Activated CD4-positive, alpha-beta T cell treated with anti-CD3 and anti-CD28 coated beads, Interleukin-2, Interleukin-6, amounts not matched to agents 100 ng/mL and 50 ng/mL, durations not matched to agents 16 hours and 8 hours (primary cell): ENCODE measurements at places on chromosomes 2 and 18.

GRCh38 chr2:60884800-60885199 is 3.4 kb downstream of the REL start:
- DNase-seq = no peak

- DNase-seq = no peak
These were observed 31.9 kb downstream of the ABHD3 start for GRCh38 chr18:21672521-21673267.

- no peak for DNase-seq
These were observed 133.8 kb upstream of the NT5C1B start for GRCh38 chr2:18723219-18723618.

GRCh38 chr2:205494537-205495235 is 187.6 kb upstream of the NRP2 start:
- DNase-seq = no peak

GRCh38 chr2:98036349-98037000 is 40.7 kb upstream of the TMEM131 start:
- no peak for DNase-seq

- no peak for DNase-seq
These were observed 87.4 kb upstream of the SERPINE2 start for GRCh38 chr2:224126440-224126839.

DNA sequence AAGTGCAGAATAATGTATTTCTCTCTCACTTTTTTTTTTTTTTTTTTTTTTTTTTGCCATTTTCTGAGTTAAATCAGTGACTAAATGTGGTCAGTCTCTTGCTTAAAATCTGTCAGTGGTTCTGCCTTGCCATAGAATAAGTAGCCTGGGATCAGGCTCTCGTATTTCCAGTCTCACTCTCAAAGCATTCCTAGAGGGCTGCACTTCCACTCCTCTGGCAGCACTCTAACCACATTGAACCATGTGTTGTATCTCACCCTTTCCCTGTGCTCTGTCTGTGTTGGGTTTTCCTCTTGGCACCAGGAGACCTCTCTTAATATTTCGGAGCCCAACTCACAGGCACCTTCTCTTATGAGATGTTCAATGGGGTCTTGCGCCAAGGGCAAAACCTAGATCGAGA is 304.4 kb downstream of the CTNNA2 start:
- no peak for DNase-seq

GRCh38 chr2:118731413-118731812 is 116.0 kb downstream of the EN1 start:
- no peak for DNase-seq

DNA sequence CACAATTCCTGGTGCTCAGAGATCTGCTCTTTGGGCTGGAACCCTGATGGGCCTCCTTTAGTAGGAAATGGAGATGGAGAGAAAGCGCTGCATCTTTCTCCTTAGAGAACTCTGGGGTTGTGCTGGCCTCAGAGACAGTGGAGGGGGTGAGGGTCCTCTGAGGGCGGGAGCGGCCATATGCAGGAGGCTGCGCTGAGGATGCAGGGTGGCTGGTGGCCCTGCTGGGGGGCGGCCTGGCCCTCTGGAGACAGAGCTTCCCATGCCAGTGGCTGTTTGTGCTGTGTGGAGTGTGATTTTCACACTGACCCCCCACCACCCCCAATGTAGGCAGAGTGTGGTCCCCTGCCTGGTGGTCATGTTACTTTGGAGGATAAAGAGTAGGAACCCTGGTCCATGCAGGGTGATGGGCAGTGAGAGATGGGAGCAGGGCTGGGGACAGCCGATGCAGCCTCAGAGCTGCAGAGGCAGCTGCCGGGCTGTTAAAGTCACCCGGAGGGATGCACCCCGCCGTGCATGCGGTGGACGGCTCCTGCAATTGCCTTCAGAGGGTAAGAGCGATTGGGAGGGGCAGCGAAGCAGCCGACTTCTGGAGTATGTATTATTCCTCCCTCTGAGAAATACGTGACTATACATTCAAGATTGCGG is 194.6 kb downstream of the FAM210A start:
- no peak for DNase-seq

DNA sequence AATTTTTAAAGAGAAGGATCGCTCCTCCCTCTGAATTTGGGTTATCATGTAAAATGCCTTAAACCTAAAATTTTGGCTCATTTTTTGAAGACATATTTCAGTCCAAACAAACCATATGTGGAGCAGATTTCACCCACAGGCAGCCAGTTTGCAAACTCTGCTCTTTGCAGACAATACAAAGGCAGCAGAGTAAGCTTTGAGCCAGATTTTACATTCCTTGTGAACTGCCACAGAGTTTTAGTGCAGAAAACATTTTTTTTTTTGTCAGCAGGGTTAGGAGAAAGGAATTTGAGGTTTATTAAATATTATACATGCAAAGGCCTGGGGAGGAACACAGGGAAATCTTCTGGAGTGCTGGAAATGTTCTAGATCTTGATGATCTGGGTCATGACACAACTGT is 171.9 kb upstream of the FN1 start:
- DNase-seq = no peak

DNA sequence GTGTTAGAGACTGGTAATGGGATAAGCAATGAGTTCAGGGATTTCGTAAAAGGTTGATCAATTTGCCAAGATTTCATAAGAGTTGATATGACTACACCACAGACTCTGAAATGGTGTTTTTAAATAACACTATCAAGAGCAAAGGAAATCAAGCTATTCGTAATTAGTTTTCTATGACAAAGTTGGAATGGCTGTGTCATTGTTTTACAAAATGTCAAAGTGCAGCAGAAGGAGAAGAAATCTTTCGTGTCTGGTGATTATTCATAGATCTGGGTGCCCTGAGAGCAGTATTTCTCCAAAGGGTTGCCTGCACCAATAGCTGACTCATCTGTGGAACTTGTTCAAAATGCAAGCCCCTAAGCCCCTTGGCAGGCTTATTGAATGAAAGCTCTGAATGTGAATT is 70.1 kb downstream of the NABP1 start:
- peak; percentile 56 for DNase-seq

DNA sequence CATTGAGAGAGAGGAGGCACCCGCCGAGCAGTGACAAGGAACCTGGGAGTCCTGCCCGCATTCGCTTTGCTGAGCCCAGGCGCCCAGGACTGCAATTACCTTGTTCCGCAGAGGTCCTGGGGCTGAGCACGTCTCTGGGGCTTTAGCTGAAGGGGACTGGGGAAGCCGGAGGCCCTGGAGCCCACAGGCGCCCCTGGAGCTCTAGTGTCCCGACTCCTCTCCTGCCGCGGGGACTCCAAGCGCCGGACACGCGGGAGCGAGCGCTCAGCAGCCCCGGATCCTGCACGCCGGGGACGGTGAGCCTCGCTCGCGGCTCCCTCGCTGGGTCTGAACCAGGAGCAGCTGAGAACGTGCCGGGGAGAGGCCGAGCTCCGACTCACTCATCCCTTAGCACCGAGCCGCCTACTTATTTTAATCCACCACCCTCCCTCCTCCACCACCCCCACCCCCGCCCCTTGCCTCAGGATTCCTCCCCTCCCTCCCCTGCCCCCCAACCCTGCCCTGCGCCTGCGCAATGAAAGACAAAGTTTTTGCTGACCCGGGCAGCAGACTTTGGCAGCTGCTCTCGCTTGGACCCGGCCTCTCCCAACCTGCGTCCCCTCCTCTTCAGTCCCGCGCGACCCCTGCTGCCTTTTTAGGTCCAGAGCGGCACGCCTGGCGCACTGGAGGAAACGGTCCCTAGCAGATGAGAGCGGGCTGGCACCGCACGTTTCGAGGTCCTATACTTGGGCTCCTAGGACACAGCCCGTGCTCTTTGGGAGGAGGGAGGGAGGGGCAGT is at the start of gene OSR1:
Gene OSR1 (minus strand): TSS at position 382 of the 779 bp plus-strand sequence. CDS start 4,818 bp downstream, outside the sequence.
- no peak for DNase-seq

- DNase-seq = no peak
These were observed 160.1 kb upstream of the BOD1L2 start for GRCh38 chr18:56986829-56987228.

DNA sequence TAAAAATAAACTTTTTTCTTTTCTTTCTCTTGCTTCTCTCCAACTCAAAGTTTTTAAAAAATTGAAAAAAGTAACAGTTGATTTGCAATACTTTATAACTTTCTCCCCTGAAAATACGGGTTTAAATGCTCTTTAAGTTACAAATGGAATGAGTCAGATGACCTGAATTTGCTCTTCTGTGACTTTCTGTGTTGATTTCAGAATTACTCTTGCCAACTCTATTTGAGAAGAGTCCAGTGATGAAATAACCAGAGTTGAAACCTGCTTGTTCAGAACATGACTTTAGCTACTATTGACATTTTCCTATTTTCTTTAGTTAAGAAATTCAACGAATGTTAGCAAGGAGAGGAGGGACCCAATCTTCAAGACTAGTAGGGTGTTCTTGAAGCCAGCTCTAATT is 146.1 kb upstream of the ZSWIM2 start:
- DNase-seq = peak; percentile 3

GRCh38 chr2:30584116-30584515 is 137.1 kb downstream of the LCLAT1 start:
- DNase-seq = no peak

DNA sequence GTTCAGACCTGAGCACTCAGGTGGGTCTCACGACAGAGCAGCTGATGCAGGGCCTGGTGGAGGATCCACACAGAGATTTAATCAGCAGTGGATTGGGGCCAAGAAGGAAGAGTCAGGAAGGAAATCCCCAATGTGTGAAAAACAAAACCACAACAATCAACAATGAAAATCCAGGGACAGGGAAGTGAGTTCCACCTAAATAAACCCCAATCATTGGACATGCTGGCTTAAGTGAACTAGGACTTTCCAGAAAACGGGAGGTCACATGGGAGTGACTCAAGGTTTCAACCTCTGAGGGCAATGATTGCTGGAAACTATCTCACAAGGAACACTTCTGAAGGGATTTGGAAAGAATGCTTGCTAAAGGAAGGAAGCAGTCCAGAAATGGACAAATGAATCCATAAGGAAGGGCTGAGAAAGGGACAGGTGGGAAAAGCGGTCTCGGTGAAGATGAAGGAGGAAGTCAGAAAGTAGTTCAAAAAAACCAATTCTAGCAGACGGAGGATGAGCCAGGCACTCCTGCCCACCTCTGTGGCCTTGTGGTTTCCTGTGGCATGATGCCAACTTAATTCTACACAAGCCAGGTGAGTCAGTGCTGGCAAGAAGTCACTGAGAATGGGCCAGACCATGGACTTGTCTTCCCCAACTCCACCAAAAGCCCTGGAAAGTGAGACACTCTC is 15.4 kb upstream of the XDH start:
- DNase-seq = peak; percentile 30

DNA sequence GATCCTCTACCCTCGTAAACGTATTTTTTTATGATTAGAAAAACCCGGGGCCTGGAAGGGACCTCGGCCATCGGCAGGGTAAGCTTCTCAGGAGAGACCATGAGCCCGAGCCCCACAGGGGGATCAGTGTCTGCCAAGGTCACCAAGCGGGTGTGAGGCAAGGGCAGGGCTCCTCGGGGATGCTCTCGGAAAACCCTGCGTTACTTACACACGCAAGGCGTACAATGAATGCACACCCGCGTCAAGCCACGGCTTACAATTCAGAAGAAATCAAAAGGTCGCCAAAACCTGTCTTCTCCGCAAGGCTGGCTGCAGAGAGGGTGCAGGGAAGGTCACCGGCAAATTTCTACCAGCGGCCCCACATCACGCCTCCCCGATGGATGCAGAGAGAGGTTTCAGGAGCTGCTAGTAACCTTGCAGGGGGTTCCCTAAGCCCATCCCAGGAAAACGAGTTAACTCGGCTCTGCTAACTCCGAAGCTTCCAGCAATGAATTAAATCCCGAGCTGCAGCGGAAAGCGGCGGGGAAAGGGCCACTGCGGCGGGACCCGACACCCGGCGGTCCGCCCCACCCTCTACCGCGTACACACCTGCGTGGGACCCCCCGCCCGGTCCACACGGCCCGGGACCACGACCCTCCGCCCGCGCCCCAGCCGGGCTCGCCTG is 638 bp downstream of the ST3GAL5 start:
- peak; percentile 23 for DNase-seq

GRCh38 chr2:36861896-36862295 is 104.4 kb downstream of the STRN start:
- no peak for DNase-seq

DNA sequence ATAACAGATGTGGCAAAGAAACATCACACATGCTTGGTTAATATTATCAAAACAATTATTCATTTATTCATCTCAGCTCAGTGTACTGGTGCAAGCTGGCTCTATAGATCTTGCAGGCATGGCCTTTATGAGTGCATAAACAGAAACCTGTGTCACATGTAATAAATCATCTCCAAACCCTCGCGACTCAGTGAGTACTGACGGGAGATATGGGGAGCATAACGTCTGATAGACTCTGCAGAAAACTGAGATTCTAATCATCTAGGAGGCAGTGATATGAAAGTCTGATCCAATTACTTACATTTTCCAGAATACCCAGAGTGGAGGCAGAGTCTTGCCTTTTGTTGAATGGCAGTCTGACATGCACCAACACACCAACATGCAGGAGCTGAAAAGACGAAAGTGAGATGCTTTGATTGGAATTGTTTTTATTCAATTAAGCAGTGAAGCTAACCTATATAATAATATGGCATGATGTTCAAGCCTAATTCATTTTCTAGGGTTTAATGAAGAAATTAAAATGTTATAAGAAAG is 416.8 kb downstream of the RNF144A start:
- DNase-seq = no peak

GRCh38 chr2:237742614-237743013 is 56.0 kb upstream of the RBM44 start:
- no peak for DNase-seq

DNA sequence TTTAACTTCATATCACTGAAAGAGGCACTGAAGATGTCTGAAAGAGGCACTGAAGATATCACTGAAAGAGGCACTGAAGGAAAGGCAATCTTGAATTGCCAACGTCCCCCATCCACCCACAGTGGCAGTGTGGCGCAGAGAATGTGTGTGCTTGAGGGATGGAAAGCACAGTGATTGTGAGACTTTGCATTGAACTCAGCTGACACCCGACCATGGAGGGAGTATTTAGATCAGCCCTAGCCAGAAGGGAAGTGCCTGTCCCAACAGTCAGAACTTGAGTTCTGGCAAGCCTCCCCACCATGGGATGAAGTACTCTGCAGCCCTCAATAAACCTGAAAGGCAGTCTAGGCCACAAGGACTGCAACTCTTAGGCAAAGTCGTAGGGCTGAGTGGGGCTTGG is 33.8 kb downstream of the MAP4K3 start:
- no peak for DNase-seq

- no peak for DNase-seq
These were observed 516.4 kb downstream of the ZEB2 start for GRCh38 chr2:144003460-144004075.

GRCh38 chr2:124241-124880 is 78.1 kb upstream of the FAM110C start:
- no peak for DNase-seq

DNA sequence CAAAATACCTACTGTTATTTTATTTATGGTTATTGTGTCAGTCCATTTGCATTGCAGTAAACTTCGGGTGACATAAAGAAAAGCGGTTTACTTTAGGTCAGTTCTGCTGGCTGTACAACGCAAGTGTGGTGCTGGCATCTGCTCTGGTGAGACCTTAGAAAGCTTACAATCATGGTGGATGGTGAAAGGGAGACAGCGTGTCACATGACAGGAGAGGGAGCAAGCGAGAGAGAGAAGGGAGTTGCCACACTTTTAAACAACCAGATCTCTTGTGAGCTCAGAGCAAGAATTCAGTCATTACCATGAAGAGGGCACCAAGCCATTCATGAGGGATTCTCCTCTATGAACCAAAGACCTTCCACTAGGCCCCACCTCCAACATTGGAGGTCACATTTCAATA is 2.0 kb upstream of the FAM171B start:
- no peak for DNase-seq

GRCh38 chr2:76247006-76247405 is 536.3 kb upstream of the GCFC2 start:
- no peak for DNase-seq
